ENCODE measurements at places on chromosomes 1 and 21.
A peak's percentile ranks its signal among the peaks of the same experiment; 100 is the strongest.

DNA sequence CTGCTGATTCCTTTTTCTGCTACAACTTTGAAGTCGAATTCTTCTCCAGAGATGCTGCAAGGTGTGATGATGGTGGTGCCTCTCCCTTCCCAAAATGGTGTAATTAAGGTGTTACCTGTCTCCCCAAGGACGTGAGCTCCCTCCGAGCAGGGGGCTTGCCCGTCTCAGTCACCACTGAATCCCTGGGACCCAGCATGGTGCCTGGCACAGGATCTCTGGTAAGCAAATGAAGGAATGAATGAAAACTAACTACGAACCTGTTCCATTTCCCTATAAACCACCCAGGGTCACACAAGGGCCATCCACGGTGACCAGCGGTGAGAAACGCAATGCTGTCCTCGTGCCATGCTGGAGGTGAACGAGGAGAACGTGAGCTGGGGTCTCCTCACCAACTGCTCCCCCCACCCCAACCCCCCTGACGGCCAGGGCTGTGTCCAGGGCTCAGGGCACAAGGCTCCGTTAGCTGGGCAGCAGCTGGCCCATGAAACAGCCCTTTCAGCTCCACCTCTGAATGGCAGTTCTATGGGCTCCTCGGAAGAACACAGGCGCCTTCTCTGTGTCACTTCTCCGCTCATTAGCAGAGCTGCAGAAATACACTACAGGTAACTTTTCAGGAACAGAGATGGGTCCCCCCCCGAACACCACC, 2.2 kb upstream of the MATN1 start:
- no peak for DNase-seq

DNA sequence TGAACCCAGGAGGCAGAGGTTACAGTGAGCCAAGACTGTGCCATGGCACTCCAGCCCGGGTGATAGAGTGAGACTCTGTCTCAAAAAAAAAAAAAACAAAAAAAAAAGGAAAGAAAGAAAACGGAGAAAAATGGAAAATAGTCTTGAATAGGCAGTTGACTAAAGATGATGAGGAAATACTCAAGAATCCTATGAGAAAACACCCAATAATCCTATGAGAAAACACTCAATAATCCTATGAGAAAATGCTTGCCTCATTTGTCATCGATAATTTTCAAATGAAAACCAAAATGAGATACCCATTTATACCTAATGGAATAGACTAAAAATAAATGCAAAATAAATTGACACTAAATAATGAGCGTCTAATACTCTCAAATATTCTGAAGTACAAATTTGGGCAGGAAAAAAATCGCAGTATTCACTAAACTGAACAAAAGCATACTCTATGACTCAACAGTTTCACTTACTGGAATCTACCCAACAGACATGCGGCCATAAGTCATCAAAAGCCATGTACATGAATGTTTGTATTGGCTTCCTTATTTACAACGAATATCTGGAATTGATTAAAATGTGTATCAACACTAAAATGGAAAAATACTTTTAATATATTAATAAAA, 733.9 kb upstream of the CHRM3 start:
- DNase-seq, result no peak

GRCh38 chr1:17745479-17745955, 9.6 kb upstream of the ACTL8 start:
- DNase-seq, result peak; percentile 70

- DNase-seq, result no peak
Observed at GRCh38 chr21:34827445-34828235, 158.8 kb downstream of the CLIC6 start.

DNA sequence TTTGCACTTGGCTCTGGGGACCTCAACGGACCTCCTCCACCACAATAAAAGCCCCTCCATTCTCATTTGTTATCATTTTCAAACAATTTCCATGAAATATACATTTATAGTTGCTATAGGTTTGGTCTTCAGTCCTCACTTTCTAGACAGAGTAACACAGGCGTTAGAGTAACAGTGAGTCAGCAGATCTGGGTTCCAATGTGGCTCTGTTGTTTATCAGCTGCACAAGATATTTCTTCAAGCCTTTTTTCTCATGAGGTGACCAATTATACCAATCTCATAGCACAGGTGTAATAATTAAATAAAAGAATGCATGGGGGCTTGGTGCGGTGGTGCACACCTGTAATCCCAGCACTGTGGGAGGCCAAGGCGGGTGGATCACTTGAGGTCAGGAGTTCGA, 32.8 kb upstream of the PSMB2 start:
- no peak for DNase-seq

GRCh38 chr21:42638266-42638863, 15.1 kb upstream of the PDE9A start:
- no peak for DNase-seq

GRCh38 chr1:111647736-111648135, 28.1 kb downstream of the RAP1A start:
- DNase-seq, result no peak

GRCh38 chr1:245677461-245678240, 522.9 kb downstream of the KIF26B start:
- no peak for DNase-seq

DNA sequence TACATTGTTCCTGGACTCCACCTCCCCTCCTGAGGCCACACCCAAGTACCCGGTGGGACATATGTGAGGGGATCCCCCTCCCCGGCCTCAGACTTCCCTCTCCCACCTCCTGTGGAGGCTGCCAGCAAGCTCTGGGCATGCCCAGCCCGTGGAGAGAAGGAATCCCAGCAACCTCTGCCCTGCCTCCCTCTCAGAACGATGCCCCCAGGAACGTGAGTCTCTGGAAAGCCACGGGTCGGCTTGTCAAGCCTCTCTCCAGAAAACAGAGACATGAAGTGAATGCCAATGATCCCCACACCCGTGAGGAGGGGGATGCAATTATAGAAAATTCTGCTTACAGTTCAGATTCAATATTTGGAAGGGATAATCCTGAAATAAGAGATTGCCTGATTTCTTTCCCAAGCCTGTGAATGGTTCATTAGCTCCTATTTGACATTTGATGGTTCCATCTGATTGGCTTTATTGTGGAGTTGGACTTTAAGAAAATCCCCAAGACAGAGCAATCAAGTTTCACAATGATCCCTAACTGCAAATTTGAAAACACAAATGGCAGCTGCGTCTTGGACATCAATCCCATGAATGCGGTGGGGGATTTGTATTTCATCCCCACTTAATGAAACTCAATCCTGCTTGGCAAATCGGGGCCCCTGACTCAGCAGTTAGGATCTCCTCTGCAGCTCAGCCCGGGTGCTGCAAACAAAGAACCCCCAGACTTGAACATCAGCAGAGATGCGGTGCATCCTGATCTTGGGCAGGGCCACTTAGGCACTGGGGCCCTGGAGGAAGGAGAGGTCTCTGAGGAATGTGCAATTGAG, 9.1 kb upstream of the GUCA2B start:
- DNase-seq, result no peak

- DNase-seq, result no peak
Observed at GRCh38 chr1:207076181-207076955, 12.3 kb upstream of the C4BPB start.

DNA sequence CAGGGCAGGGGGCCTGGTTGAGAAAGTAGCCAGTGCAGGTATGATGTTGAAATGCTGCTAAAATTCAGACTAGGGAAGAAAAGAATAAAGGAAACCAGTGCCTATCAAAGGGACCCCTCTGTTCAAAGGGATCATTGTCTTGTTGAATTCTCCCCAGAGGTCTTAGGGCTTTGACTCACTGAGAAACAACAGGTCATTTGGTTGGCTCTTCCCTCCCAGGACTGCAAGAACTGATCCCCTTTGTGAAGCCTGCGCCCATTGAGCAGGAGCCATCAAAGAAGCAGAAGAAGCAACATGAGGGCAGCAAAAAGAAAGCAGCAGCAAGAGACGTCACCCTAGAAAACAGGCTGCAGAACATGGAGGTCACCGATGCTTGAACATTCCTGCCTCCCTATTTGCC, 11.8 kb upstream of the CELSR2 start:
- no peak for DNase-seq

DNA sequence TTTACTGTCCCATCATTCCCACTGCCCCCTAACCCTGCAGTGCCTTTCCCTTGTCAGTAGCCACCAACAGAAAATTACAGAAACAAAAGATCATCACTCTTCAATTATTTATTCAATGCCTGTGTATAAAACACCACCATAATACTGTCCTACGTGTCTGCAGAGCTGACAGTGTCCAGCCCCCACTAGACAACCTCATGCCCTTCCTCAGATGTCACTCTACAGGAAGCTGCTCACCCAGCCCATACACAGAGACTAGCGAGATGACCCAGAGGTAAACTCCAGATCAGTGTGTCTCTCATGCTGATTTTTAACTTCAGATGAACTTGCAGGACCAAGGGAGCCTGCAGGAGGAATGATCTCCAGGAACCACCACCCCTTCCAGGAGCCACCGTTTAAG, 51.3 kb upstream of the GJA5 start:
- DNase-seq, result no peak

DNA sequence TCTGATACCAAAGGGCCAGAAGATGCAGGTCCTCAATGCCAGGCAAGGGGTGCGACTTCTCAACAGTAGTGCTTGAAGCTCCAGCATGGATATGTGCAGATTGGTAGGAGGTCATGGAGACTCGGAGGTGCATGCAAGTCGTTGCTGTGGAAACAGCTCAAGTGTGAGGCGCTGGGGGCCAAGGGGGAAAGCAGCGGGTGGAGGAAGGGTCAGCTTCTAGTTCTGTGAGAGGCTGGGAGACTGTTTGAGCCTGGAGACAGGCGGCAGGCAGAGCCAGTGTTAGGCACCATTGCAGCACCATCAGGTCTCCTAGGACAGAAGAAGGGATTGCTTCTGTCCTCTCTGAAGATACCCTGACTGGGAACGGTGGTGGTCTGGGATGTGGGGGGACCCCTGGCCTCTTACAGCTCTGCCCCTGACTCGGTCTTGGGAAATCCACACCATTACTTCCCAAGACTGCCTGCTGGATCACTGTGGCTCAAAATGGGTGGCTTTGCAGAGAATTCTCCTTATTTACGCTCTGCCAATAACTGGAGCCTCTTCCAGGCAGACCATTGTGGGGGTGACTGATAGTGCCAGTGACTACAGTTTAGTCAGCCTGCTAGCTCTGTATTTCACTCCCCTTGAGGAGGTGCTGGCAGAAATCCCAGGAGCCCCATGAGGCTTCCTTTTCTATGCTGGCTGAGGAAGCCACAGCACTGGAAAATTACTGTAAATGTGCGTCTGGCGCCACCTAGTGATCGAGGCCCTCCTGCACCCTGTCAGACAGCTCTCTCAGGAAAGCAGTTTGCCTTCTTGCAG, 46.3 kb upstream of the VANGL1 start:
- DNase-seq, result peak; percentile 89

GRCh38 chr1:206687915-206688442, 3.3 kb downstream of the MAPKAPK2 start:
- no peak for DNase-seq

Measured in head of caudate nucleus (tissue), 42 donors.